ENCODE measurements at places on chromosomes 7 and 10. TPM values are rescaled to one million over a fixed set of nuclear protein-coding genes. Genes with fewer than 3 reads are reported as not detected.

MRLN gene
- polyA plus RNA-seq, result not detected

NME8 gene
- not detected for polyA plus RNA-seq

CNNM1 gene
- polyA plus RNA-seq, result not detected

PRSS2 gene
- polyA plus RNA-seq, result not detected

GRCh38 chr7:34211018-34211417, 305.7 kb downstream of the BMPER start:
- no peak for DNase-seq

DNA sequence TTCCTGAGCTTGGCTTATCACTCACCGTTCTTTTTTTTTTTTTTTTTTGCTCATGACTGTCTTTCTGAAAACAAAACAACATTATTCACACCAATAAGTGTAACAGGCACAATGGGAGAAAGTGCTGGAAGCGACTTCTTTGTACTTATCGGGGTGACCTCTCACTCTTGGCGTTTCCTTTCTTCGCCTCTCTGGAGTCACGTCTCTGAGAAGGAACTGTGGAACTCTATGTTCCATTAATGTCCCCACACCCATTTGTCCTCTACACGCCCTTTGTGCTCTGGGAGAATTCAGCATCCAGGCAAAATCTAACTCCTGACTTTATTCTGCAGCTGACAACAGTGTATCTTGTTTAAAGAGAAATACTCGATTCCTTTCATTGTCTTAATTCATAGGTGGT, 70.8 kb upstream of the FAM204A start:
- DNase-seq, result no peak

DNA sequence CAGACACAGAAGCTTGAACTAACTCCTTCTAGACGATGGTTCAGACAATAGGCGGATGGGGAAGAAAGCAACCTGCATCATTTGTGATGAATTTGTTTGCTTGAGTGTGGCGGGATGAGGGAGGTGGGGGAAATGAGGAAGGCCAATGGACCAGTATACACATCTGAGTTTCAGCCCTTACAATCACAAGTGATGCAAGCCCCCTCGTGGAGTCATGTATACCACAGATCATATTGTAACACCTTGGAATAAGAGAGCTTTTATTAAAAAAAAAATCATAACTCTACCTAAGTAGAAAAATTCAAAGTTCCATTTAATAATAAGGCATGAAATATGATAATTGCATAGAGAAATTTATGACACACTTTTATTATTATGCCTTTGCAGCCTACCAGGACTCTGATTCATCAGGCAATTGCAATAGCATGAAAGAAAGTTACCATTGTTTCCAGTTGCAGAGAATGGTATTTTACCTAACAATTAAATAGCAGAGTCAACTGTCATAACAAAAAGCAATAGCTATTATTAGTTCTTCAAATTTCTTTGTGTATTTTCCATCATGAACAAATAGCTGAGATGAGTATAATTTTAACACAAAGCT, 230.2 kb upstream of the AKR1E2 start:
- DNase-seq, result no peak

DNA sequence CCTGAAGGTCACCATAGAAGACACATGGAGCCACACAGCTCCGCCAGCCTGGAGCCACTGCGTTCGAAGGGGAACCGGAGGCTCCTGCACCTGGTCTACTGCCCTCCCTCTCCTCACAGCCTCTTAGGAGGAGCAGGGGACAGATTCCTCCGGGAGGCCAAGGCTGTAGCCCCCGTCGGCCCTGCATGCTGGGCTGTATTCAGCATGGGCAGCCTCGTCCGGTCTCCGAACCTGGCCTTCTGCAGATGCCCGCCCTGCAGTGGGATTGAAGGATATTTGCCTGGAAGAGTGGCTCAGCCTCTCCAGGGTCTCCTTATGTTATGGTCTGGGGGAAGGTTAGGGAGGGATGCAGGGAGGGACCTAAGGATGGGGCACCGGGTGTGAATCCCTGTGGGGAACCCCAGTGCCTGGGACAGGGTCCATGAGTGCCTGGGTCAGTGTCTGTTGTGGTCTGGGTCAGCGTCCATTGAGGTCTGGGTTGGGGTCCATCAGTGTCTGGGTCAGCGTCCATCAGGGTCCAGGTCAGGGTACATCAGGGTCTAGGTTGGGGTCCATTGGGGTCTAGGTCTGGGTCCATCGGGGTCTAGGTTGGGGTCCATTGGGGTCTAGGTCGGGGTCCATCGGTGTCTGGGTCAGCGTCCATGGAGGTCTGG, 13.0 kb upstream of the SCART1 start:
- DNase-seq, result no peak

Data from naive B cell (primary cell).